ENCODE measurements at places on chromosomes 5 and 9.

GRCh38 chr5:154345255-154345952, 100.4 kb upstream of the SAP30L start:
- no peak for DNase-seq

GRCh38 chr9:99075246-99075912, 29.5 kb upstream of the TGFBR1 start:
- peak; percentile 82 for DNase-seq

- no peak for DNase-seq
These were observed 6.4 kb downstream of the ENG start for GRCh38 chr9:127847833-127848755.

- DNase-seq: no peak
These were observed 234.4 kb upstream of the MPDZ start for GRCh38 chr9:13513716-13514444.

DNA sequence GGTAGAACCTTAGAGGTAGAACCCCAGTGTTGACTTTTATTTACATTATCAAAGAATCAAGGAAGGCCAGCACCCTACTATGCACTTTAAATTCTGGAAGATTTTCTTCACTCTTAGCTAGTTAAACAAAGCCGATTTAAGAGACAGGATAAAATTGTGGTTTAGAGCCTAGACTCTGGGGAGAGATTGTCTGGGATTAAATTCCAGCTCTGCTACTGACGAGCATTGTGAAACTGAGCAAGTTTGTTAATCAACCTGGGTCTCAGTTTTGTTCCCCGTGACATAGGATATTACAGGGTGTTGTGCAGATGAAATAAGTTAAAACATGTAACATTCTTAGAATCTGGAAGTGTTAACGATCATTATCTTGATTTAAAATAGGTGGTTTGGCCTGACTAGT, 83.5 kb downstream of the FEM1C start:
- DNase-seq: peak; percentile 33

- DNase-seq: no peak
These were observed 11.2 kb upstream of the SET start for GRCh38 chr9:128677794-128678193.

GRCh38 chr9:127351182-127352166, 45.5 kb upstream of the SLC2A8 start:
- DNase-seq: no peak

DNA sequence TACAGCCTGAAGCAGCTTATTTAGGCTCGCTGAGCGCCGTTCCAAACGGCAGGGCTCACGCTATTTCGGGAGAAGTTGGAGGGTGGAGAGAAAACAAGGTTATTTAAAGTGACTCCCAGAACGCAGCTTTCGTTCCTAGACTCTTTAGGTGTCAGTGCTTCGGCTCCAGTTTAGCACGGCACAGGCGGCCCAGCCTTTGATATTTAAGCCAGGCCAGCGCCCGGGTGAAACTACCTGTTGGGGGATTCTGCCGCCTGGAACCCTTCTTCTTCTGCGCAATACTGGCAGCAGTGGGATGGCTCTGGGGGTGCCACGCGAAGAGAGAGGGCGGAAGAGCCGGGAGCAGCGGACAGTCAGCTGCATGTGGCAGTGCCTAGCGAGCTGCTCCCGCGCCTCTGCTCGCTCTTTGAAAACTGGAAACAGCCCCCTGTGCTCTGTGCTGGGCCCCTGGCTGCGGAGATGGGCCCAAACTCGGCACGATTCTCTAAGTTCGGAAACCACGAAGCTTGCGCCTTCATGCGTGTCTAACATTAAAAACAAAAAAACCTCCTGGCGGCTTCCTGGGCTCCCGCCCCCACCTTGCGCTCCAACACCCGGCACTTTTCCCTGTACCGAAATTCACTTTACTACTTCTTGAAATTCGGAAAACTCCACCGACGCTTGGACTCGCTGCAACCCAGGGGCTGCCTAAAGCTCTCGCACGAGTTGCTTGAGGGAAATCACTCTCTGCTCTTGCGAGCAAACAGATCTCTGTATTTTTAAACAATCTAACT, 34.6 kb upstream of the NFIB start:
- DNase-seq: no peak

- DNase-seq: peak; percentile 70
These were observed 219.7 kb upstream of the TUT7 start for GRCh38 chr9:86573886-86574285.

GRCh38 chr5:17229313-17229712, 11.9 kb downstream of the BASP1 start:
- no peak for DNase-seq

DNA sequence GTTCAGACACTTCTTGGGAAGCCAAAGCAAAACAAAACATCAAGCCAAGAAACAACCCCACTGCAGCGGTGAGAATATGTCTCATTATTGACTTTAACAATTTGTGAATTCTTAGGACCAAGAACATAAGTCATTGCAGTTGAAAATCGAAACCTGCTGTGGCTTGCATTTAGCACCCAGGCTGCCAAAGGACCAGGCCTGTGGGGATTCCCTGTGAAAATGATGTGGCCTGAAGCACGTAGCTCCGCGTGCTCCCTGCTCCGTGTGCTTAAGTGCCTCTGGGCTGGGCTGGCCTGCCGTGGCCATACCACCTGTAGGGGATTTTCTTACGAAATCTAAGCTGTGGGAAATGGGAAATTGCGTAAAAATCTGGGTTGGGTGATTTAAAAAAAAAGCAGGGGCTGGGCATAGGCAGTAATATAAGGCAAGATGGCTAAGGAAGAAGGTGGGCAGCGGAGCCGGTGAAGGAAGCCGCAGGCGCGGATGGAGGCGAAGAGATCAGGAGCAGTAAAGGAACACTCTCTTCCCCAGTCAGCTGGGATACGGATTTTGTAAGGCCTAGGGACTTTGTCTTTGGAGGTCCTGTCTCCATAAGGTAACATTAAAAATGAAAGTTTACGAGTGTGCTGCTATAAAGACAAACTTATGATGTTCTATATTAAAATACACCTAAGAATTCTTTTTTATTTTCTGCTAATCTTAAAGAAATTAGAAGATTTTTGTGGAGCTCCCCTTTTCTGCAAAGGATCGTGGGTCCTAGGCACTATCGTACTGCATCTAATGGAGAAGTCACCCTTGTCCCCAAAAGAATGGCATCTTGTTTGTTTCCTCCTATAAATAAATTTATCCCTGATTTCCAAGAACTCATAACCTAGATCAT, 189.6 kb upstream of the SEMA6A start:
- DNase-seq: no peak

GRCh38 chr9:77561331-77562018, 86.6 kb downstream of the GNA14 start:
- no peak for DNase-seq

GRCh38 chr5:157067005-157067404, 8.1 kb upstream of the HAVCR1 start:
- no peak for DNase-seq

GRCh38 chr5:145204743-145205142, 630.4 kb downstream of the PRELID2 start:
- no peak for DNase-seq

DNA sequence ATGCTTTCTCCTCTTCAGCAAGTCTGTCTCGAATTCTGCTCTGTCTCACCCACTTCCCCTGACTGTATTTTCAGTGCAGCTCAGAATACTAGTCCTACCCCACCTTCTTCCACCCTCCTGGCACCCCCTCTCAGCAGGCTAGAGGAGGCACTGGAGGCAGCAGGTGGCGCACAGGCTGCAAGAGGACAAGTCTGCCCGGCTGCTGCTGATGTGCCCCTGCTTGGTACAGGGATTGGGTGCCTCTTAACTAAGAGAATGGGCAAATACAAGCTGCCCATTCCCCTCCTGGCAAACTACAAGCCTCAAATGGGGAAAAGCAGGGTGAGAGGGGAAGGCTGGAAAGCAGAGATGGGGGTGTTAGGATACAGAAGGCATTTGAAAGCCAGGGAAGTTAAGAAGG, 5.1 kb downstream of the TLN1 start:
- DNase-seq: peak; percentile 26

GRCh38 chr9:98591696-98592095, 117.0 kb downstream of the GABBR2 start:
- DNase-seq: no peak

- no peak for DNase-seq
These were observed 188.1 kb upstream of the IL12B start for GRCh38 chr5:159518371-159518770.

- peak; percentile 28 for DNase-seq
These were observed 233.2 kb upstream of the RFX3 start for GRCh38 chr9:3758816-3759576.

DNA sequence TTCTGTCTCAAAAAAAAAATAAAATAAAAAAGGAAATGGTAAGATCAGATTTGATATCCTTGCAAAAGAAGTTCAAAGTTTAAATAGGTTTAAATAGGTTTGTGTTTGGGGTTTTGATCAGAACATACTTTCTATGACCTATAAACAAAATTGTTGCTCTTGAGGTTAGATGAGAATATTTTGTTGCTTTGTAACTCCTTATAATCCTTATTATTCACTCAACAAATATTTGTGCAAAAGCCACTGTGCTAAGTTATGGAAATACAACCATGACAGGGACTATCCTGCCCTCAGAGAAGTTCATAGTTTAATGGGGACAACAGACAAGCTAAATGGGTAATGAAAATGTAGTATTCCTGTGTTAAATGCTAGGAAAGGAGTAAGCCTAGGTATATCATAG, 71.5 kb downstream of the INVS start:
- peak; percentile 13 for DNase-seq

GRCh38 chr9:90868555-90868954, 66.9 kb downstream of the SYK start:
- DNase-seq: no peak

GRCh38 chr9:116941266-116941665, 254.2 kb downstream of the TRIM32 start:
- DNase-seq: no peak

DNA sequence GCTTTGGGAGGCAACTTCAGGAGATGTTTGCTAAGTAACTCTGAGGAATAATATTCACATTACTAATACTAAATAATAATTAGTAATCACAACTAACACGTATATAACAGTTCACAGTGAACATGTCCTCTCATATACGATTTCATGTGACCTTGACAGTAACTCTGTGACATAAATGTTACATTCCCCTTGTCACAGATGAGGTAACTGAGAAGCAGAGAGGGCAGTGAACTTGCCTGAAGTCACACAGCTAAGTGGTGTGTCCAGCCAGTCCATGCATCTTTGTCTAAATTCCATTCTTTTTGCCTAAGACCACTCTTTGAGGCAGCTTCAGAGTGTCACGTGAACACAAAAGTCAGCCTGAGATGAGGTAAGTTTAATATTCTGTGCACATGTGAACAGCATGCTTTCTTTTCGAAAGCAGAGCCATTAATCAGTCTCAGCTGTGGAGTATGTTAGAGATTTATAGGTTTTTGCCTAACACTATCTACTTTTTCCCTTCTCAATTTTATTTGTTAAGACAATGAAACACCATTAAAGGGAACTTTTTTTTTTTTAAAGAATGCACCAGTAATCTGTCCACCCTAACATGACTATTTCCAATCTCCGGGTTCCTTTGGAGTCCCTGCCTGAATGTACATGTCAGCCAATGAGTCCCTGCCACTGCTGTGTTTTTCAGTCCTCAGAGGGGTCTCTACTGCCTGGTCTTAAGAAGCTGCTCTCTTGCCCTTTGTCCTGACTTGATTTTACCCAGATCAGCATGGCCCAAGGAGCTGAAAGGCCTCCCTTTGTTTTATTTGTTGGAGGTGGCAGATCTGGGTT, 43.5 kb downstream of the SH3PXD2B start:
- DNase-seq: peak; percentile 85

GRCh38 chr5:111857623-111858022, 100.6 kb upstream of the NREP start:
- DNase-seq: peak; percentile 22

GRCh38 chr5:172583931-172584511, 57.0 kb upstream of the NEURL1B start:
- no peak for DNase-seq

DNA sequence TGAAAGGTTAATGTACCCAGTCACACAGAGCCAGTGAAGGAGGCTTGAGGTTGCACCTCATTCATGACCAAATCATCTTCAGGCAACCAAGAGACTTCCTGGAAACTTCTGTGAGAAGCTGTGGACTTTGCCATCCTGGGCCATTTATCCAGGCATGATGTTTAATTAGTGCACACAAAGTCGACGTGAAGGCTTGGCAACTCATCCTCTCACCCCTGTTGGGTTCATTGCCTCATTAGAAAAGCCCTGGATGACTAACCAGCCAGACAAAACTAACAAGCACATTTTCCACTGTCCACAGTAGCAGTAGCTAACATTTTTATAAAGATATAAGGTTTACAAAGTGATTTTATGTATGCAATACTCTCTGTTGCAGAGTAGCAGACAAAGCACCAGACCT, 65.7 kb upstream of the ZNF462 start:
- peak; percentile 34 for DNase-seq

DNA sequence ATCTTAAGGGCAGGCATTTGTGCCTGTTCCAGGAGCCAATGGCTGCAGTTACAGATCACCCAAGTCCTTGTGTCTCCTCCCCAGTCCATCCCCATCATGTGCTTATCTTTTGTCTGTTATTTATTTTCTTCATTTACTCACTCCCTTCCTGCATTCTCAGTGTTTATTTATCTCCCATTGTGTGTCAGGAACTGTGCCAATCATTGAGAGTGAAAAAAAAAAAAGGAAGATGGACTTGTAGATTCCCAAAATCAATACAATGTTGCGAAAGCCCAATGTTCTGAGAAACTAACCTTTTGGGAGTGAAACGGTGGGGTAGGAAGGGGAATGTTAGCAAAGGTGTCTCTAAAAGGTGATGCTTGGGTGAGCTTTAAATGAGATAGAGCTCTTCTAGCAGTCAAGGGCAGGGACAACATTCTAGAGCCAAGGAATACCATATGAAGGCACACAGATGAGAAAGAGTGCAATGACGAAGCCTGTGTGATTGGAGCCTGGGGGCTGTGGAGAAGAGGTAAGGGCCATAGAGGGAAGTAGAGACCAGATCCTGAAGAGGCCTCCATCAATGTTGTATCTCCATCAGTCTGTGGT, 53.0 kb downstream of the CMYA5 start:
- DNase-seq: no peak

GRCh38 chr5:38208782-38209378, 49.5 kb upstream of the EGFLAM start:
- peak; percentile 33 for DNase-seq

DNA sequence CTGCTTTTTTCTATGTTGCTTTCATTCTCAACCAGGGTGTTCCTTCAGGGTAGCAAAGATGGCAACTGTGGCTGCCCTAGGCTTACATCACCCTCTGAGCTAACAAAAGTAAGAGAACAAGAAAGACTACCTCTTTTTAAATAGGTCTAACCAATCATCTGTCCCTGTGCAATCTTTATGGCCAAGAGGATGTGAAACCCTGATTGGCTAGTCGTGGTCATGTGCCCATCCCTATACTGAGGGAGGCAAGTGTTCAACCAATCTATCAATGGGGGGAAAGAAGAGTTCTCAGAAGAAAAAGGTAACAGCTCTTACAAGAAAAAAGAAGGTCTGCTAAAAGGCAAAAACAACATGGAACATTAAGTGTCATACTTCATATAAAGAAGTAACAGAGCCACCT, 11.7 kb upstream of the SNCAIP start:
- DNase-seq: no peak

GRCh38 chr5:55584398-55585205, 49.8 kb upstream of the PLPP1 start:
- no peak for DNase-seq

All from fibroblast of skin of right quadriceps (primary cell).